ENCODE measurements at places on chromosomes 1 and 21.

DNA sequence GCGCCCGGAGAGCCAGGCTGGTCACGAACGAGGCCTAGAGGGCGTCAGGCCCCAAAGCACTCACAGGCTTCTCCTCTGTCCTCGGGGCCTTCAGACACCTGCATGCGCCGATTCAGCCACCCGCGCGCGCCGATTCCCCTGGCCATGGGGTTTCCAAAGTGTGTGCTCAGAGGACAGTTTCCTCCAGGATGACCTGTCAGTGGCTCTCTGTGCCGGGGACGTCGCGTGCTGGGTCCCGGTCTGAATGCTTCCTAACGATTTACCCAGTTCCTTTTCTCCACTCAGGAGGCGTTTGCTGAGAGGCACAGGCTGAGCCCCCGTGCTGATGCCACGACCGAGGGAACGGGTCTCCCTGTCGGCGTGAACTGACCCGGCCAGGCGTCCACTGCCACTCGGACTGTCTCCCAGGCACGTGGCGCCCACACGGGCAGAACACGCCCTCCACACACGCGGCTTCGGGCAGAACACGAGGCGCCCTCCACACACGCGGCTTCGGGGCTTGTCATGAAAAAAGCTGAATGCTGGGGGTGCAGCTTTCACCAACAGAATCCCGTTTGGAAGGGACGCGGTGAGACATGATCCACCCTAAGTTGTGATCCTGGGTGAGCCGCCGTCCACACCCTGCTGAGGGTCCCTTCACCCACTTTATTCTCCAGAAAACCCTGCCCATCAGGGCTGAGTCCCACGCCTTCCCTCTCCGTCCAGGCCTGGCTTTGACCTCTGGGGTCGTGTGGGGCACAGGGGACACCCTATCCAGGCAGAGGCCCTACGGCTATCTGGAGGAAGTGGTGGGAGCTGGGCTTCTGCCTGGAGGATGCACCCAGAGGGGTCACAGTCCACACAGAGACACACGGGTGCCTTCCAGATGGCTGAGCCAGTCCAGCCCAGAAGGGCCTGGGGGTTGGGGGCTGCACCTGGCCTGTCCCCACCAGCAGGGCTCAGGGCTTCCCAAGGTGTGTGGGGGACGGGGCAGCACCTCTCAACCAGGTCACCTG lies 56.1 kb downstream of the COL6A1 start:
- no peak for DNase-seq

DNA sequence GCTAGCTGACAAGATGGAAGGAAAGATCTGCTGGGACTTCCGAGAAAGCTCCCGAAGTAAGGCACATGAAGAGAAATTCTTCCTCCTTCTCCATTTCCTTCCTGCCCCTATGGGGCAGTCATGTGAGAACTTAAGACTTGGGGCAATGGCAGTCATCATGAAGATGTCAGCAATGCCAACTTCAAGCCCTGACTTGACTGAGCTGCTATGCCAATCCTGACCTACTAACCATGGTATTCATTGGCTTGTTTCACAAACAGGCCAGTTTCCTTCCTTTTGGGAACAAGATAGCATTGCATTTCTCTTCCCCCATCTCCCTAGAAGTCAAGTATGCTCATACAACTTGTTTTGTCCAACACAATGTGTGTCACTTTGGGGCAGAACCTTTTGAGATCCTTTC lies 25.5 kb downstream of the GRIK1 start:
- DNase-seq: no peak

GRCh38 chr1:80375662-80376061 lies 1369.1 kb upstream of the ADGRL4 start:
- DNase-seq: no peak

- no peak for DNase-seq
Measured at GRCh38 chr1:67468066-67468718, 38.0 kb upstream of the SERBP1 start.

DNA sequence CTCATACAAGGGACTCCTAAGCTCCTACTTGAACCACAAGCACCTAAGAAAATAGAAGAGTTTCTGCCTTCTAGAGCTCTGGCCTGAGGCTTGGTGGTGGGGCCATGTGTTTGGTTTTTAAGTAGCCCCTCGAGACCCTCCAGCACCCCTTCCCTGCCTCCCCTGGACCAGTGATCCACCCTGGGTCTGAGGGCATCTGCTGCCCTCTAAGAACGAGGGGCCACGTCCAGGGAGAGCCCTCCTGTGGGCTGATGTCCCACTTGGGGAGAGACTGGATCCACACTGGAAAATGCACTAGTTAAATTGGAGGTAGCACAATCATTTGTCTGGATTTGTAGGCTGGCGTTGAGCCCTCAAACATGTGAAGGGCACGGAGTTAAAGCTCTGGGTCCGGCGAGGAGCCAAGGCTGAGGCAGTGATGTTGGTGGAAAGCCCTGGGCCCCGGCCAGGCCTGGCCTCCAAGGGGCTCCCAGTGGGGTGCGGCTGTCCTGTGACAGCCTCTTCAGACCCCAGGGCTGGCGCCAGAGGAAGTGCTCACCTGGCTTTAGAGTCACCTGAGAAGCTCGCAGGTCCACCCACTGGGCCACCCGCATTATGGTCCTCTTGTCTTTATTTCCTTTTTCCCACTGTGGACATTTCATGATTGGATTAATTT lies 65.2 kb downstream of the SLC37A1 start:
- DNase-seq: no peak

DNA sequence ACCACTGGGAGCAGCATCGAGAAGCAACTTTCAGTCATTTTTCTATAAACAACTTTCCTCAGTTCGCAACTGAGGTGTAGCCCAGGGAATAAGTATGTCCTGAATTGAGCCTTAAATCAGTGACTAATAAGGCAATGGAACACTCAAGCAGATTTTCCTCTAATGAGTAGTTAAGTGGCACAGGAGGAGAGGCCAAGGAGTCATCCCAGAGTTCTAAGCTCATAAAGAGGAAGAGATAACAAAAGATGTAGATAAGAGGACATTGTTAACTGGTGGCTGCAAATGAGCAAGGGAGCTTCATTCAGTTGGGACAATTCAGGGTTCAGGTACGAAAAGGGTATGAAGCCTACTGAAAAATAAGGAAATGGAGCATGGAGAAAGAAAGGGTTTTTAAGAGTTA lies 64.5 kb downstream of the LRRC40 start:
- no peak for DNase-seq

GRCh38 chr1:71196685-71197084 lies 115.8 kb upstream of the ZRANB2 start:
- DNase-seq: no peak

- no peak for DNase-seq
Measured at GRCh38 chr1:37485902-37486679, 11.7 kb downstream of the ZC3H12A start.

GRCh38 chr1:16243936-16244649 lies 7.1 kb upstream of the CPLANE2 start:
- no peak for DNase-seq

DNA sequence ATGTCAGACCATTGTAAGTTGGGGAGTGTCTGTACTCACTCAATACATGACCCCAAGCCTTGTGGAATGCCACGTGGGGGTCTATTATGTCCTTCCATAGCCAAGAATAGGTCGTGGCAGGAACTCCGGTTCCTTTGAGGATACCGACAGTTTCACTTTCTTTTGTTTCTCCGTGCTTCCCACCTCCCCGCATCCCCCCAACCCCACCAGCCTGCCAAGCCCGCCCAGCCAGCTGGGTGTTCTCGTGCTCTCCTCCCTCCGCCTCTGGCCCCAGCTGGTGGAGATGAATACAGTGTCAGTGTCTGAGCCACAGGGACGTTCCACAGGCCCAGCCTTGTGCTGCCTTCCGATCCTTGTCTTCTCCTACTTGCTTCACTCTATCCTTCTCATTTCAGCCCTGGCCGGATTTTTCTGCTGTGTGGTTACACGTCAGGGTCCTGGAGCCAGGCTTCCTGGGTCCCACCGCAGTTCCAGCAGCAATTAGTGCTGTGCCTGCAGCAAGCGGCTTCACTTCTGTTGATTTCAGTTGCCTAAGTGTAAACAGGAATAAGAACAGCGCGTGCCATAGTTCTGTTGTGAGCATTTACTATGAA lies 4.1 kb upstream of the AGTRAP start:
- DNase-seq: peak; percentile 19

GRCh38 chr1:156747742-156748669 lies 3.5 kb downstream of the HDGF start:
- no peak for DNase-seq

DNA sequence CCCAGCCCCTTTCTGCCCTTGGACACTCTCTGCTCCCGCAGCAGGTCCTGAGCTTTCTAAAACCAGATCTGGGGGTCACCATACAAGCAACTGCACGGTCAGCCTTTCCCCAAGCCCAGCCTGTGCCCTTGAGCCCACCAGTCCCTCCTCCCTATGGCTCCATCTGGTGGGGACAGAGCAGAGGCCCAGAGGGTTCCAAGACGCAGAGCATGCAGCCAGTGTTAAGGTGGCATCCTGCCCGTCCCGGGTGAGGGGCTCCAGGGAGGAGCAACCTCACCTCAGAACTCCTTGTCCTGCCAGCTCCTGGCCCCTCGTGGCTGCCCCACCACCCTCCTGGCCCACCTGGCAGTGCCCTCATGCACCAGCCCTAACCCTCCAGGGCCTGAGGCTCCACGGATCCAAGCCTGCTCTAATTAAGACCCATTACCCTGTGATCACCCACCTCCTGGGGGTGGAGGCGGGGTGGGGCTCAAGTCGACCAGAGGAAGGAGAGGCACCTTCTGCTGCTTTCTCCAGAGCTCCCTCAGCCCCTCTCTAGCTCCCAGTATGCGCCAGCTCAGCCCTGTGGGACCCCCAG lies 8.5 kb downstream of the CHD5 start:
- no peak for DNase-seq

DNA sequence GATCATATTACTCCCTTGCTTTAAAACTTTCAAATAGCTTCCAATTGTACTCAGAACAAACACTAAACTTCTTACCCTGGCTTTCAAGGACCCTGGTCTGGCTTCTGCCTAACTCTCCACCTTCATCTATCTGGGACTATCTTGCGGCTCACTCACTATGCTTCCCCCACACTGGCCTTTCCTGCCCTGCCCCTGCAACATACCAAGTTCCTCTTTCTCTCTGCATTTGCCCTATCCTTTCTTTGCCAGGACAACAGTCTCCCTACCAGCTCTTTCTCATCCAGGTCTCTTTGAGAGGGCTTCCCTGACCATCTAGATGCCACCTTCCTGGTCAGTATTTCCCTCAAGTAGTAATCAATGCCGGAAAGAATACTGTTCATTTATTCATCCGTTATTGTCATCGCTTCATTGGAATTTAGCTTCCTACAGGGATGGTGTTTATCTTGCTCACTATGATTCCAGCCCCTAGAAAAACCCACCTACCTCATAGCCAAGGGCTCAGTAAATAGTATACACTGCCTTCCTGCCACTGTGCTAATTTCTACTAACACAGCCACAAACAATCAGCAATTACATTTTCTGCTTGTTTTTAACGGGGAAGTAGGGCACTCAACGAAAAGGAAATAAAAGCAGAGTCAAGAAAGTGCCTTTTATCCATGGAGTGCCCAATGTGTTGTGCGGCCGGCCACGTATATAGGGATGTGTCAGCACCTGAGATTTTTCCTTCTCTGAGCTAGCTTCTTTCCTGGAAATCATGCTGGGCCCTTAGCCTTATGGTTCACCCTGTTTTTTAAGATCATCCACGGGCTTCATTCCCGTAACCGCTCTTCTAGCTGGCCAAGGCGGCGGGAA lies 521 bp upstream of the CDC7 start:
- no peak for DNase-seq

DNA sequence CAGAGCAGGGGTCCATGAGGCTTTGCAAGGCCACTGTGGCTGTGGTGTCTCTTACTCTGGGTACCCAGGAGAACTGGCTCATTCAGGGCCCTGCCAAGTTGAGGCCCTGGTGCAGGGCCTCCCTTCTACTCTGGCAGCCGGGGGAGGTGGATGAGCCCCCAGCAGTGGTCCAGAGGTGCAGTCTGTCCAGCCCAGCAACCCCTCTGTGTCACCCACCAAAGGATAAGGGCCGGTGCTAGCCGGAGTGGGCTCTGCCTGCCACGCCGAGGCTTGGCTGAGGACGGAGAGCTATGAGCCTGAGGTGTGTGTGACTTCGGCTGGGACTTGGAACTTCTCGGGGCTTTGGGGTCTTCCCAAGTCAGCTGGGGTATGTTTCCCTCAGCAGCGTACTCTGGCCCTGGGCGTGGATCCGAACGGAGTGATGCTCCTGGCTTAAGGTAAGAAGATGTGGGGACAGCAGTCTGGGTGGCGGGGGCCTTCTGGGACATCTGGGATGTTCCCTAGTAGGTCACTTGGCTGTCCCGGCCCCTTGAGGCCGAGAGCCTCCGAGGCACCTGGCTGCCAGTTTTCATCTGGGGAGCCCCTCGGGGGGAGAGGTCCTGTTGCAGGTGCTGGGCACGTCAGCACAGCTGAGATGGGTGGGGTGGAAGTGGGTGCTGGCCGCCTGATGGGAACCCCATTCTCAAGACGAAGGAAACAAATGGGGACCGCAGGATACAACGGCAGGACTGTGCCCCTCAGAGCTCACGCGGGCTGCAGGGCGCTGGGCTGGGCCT lies 25.9 kb downstream of the RUNX3 start:
- DNase-seq: no peak

- DNase-seq: no peak
Measured at GRCh38 chr1:156480411-156481192, 20.0 kb downstream of the MEF2D start.

GRCh38 chr1:204288021-204288588 lies 71.6 kb downstream of the PLEKHA6 start:
- no peak for DNase-seq

DNA sequence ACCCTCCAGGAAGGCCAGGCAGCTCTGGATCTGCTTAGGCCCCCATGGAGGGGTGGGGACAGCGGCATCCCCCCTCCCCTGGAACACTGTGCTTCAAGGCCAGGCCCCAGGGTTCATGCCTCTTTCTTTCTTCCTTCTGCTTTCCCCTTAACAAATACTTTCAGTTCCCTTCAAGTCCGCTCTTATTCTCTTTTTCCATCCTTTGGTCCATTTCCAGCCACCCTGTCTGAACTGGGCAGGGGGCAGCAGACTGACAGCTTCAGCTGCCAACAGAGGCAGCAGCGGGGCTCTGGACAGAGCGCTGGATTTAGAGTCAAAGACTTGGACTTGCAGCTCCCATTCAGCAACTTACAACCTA lies 1.1 kb upstream of the CD244 start:
- no peak for DNase-seq

DNA sequence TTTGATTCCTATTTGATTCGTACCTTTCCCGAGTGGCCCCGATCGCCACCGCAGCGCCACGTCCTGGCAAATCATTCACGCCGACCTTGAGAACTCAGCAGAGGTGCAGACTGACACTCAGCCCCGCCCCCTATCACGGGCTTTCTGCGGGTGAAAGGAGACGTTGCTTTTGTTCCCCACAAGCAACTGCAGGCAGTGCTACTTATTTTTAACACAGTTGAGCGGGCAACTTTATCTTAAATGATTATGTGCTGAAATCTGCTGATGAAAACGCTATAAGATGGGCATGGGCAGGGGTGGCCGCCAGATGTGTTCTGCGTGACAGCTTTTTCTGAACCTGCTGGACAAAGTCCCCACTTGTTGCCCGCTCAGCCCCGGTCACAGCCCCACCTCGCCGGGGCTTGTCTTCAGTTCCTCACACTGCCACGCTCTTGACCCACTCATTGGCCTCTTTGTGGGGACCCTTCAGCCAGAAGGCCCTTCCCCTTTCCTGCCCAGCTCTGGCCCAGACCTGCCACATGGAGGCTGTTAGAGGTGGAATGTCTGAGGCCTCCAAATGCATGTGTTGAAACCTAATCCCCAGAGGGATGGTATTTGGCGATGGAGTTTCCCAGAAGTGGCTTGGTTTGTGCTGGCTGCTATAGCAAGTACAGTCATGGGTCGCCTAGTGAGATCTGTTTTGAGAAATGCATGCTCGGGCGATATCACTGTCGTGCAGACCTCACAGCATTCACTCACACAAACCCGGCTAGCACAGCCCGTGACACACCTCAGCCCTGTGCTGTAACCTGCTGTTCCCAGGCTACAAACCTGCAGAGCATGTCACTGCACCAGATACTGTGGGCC lies 15.7 kb upstream of the PDXK start:
- DNase-seq: no peak

GRCh38 chr1:94119306-94119705 lies 1.6 kb downstream of the ABCA4 start:
- no peak for DNase-seq

All from esophagus squamous epithelium (tissue), 5 donors.